ENCODE measurements at places on chromosomes 16 and 17.

GRCh38 chr16:59198487-59198886, 464.4 kb upstream of the GOT2 start:
- DNase-seq, result no peak

DNA sequence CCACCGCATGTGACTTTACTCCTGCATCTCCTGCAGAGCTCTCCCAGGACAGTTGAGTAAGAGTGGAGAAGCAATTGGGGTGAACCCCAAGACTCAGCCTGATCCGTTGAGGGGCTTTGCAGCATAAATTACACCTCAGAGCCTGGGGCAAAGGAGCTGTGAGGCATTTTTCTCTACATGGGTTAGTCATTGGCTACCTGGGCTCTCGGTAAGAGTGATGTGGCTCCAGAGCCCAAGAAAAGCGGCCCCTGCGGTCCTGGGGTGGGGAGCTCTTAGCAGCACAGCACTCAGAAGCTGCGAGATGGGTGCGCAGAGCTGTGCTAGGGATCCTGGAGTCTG, 40.4 kb upstream of the C16orf78 start:
- DNase-seq, result no peak

DNA sequence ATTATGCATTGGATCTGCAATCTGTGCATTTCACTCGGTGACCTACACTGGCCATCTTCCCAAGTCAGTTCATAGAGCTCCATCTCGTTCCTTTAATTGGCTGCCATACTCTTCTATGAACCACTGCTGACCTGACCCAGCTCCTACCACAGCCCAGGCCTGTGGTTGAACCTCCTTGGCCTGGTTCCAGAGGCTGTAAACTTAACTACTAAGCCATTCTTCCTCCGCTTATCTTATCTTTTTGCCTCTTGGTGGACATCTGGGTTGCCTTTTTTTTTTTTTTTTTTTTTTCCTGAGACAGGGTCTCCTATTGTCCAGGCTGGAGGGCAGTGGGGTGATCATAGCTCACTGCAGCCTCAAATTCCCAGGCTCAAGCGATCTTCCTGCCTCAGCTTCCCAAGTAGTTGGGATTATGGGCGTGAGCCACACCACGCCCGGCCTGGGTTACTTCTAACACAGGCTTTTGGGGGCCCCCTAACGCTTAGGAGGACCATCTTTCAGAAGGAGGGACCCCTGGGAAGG, 18.3 kb downstream of the COQ7 start:
- DNase-seq, result no peak

DNA sequence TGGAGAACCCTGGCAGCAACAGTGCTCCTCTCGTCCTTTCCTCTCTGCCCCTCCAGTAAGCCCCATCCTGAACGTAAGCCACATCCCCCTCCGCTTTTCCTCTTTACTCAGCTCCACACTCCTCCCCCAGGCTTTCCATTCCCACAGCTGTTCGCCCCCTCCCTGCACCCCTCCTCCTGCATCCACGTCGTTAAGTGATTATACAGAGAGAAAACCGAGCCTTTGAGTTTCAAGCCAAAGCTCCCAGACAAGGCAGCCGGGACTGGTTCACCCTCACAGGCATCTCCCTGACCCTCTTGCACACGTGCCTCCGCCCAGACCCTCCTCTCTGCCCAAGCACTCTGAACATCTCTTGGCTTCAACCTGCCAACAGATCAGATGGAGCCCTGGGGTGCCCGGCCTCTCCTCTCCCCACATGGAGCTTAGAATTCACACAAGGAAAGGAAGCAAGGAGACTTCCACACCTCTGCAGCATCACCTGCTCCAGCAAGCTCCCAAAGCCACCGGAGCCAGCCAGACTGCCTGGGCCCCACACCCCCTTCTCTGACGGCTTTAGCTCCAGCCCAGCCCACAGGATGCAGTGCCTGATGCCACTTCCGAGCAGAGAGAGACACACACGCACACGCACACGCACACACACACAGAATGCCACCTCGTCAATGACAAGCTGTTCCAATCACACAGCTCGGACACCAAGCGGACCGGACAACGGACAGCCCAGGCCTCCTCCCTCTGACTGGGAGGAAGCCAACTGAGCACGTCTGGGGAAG, 99.9 kb upstream of the CCL2 start:
- no peak for DNase-seq

DNA sequence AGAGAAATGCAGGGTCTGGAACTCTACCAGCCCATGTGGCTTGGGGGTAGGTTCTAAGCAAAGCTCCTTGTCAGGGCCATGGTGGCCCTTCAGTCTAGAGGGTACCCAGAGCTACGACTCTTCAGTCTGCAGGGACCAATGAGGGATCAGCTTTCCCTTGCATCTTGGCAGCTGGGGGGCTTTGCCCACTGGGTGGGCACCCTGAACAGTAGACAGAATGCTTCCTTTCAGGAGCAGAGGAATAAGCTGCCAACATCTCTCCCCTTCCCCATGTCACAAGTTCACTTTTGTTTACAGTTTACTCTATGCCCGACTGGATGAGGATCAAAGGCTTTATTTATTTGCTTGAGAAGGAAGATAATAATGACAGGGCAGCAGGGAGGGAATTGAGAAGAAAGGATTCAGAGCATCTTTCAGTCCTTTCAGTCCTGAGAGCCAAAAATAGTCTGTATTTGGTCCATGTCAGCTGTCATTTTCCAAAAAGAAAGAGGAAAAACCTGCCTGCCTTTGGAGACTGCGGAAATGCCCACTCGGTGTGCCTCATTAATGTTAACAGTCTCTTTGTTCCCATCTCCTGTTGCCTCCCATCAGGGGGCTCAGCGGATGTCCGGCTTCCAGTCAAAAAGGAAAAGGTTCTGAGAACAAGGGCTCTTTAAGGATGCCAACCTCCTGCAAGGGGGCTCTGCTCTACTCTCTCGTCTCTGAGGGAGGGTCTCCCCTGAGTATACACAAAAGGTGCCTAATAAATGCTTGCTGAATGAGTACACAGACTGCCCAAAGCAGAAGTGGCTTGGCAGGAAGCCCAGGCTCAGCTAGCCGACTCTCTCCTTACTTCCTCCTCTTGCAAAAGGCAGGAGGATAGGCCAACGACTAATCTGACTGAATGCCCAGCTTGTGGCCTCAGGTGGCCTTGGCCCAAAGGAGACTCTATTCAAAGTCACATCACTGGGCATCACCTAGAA, 17.1 kb downstream of the TRAF4 start:
- DNase-seq, result no peak

DNA sequence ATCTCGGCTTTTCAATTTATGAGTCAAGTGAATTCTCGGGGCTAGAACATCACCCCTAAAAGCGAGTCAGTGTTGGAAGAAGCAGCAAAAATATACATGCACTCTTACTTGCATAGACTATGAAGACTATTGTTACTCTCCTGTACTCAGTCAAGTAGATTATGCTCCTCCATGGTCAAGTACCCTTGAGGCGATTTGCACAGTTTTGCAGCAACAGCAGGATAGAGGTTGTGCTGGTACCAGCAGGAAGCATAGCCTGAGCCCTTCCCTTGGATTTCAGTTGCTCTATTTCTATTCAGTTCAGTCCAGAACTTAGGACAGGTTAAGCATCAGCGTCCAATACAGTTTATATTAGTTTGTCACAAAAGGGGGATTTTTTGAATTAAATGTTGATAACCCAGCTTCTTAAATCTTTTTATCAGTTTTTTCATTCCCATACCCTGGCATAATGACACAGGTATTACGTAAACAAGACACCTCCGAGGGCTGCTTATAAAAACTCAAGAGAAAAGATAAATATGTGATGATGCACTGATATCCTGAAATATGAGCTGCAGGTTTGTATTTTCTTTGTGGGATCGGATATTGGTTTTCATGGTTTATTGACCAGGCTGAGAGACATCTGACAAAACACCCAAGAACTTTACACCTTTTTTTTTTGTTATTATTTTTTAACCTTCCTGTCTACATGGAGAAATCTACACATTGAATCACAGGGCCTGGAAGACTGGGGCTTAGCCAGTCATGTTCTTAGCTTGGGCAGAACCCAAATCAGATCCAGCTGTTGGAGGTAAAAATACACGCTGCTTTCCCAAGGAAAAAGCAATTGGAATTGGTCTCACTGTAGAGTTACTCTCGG, 144.1 kb downstream of the PITPNC1 start:
- no peak for DNase-seq

- no peak for DNase-seq
Observed at GRCh38 chr17:82887255-82888164, 47.7 kb upstream of the ZNF750 start.

GRCh38 chr16:4517812-4518680, 20.5 kb downstream of the CDIP1 start:
- DNase-seq, result no peak

- DNase-seq, result no peak
Observed at GRCh38 chr16:49780433-49780832, 75.5 kb downstream of the ZNF423 start.

- DNase-seq, result no peak
Observed at GRCh38 chr16:49664221-49665215, 191.4 kb downstream of the ZNF423 start.

DNA sequence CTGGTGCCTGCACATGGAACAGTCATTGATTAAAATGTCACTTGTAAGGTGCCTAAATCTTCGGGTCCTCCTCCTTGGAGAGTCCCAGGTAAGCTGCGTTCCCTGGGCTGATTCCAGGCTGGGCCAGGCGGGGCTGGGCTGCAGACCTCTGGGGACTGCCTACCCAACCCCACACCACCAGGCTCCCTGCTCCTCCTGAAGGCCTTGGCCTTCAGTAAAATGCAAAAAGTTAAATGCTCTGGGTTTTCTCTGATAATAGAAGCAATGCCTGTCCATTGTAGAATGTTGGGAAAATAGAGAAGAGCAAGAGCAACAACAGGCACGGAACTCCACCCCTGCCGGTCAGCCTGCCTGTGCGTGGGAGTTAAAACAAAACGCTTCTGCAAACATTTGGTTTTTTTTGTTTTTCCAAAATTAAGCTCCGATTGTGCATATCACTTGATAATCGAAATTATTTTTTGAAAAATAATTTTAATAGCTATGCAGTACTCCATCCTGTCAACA, 363.9 kb downstream of the SEC14L1 start:
- no peak for DNase-seq

- DNase-seq, result no peak
Observed at GRCh38 chr17:77118251-77118928, 22.4 kb upstream of the SEC14L1 start.

GRCh38 chr16:24037335-24037734, 201.6 kb downstream of the PRKCB start:
- no peak for DNase-seq

DNA sequence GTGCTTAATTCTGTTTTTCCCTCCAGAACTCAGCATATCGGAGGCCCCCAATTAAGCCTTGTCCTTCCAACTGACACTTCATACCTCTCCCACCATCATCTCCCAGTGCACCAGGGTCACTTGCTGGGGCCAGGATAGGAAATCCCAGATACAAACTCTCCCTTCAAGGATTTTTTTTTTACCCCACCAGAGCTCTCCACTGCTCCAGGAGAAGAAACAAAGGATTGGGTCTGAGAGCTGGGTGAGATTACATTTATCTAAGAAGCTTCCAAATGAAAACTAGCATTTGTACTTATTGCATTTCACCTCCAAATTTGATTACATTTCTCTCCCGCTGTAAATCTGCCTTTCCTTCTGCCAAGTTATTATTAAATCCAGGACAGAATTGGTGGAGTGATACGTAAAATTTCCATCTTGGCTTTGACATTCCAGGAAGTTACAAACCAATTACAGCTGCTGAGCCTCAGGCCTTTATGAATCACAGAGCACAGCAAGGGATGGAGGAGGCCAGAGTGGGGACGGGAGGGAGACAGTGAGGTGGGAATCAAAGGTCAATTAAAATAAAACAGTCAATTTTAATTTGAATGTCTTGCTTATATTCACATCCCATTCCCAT, 123.5 kb downstream of the USP31 start:
- no peak for DNase-seq

DNA sequence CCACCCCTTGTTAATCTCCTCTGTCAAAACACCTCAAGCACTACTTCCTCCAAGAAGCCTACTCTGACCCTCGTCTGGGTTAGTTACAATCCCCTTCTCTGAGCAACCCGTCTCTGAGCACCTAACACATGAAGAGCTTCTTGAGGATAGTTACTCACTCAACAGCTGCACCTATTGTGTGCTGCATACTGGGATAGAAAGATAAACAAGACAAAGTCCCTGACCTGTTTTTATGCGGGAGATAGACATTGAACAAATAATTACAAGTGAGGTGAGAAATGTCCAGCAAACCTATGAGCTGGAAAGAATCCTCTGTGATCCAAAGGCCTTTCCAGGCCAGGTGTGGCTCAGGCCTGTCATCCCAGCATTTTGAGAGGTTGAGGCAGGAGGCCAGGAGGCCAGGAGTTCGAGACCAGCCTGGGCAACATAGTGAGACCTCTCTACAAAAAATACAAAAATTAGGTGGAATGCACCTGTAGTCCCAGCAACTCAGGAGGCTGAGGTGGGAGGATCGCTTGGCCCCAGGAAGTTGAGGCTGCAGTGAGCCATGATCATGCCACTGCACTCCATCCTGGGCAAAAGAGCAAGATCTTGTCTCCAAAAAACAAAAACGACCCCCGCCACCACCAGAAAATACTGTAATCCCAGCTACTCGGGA, 5.5 kb upstream of the ZNF771 start:
- no peak for DNase-seq

DNA sequence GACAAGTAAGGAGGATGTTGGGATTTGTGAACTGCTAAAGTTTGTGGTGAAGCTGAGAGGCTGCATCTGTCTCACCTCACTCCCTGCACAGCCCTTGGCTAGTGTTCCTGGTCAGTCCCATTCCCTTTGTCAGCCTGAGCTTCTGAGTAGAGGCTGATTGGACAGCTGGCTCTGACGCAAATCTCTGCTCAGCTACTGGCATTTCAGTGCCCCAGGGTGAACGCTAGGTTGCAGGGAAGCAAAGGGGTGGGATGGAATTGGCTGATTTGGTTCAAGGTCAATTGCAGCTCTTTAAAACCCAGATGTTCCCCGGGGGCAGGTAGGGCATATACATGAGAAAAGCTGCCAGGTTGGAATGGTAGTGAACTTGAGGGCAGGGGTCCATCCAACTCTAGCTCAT, 23.1 kb upstream of the CNOT1 start:
- no peak for DNase-seq

GRCh38 chr16:81310045-81310644, 4.6 kb upstream of the GAN start:
- no peak for DNase-seq

GRCh38 chr17:56593646-56594319, at the start of gene NOG:
Gene NOG (plus strand): TSS chr17:56593699. CDS start chr17:56594224, 525 bp downstream.
- no peak for DNase-seq

- no peak for DNase-seq
Observed at GRCh38 chr17:2453866-2454265, 53.0 kb upstream of the MNT start.

DNA sequence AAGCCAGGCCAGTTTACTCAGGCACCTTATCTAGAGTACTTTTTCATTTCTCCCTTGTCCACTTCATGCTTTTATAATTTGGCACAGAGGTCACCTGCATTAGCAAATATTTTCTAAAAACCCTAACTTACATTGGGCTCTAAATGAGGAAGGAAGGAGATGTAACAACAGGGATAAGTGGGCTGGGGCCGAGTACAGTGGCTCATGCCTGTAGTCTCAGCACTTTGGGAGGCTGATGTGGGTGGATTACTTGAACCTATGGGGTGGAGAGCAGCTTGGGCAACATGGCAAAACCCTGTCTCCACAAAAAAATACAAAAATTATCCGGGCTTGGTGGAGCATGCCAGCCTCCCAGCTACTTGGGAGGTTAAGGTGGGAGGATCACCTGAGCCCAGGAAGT, 55.9 kb downstream of the TMEM100 start:
- DNase-seq, result no peak

- no peak for DNase-seq
Observed at GRCh38 chr16:89297156-89297874, 79.8 kb downstream of the ZNF778 start.

Measured in stimulated activated CD8-positive, alpha-beta memory T cell treated with anti-CD3 and anti-CD28 coated beads, Interleukin-7, amount 100 ng/mL, for 1 hour (primary cell).